ENCODE measurements at places on chromosomes 1 and 21.
A peak's percentile ranks its signal among the peaks of the same experiment; 100 is the strongest.

DNA sequence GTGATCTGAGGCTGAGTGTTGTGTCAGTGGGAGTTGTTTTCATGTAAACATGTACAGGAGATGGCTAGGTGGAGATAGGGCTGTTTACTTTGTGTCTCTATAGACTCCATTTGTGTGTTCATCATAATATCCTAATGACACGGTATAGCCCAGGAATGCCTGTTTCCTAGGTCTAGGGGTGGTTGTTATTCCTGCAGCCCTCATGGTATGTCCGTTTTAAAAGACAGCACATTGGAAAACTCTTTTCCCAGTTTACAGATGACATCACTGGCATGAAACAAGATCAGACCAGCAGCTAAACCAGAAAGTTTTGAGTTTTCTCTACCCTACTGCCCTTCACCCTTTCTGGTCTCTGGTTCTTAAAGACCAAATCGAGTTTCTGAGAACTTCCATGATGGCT, 227.3 kb upstream of the TMEM51 start:
- no peak for DNase-seq

- DNase-seq: no peak
These were observed 59.5 kb downstream of the ACBD3 start for GRCh38 chr1:226126824-226127569.

DNA sequence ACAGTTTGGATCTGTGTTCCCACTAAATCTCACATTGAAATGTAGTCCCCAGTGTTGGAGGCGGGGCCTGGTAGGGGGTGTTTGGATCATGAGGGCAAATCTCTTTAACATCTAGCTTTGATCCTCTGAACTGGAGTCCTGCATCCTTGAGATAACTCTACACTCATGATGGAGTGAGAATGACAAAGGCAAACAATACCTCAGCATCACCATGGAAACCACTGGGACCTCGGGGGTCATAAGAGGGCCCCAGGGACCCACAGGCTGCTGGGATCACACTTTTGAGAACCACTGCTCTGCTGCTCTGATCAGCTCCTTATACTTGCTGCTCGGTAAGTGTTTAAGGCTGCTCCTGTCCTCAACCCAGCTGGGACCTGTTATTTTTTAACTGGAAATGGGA, 13.4 kb upstream of the OBSCN start:
- DNase-seq: no peak

- no peak for DNase-seq
These were observed 156.4 kb upstream of the B3GALT2 start for GRCh38 chr1:193342811-193343210.

GRCh38 chr1:92538413-92539061, 51.8 kb upstream of the GFI1 start:
- no peak for DNase-seq

GRCh38 chr1:244422174-244422573, 29.5 kb downstream of the ADSS2 start:
- DNase-seq: no peak

- DNase-seq: no peak
These were observed 176.8 kb upstream of the POU3F1 start for GRCh38 chr1:38223391-38223790.

- no peak for DNase-seq
These were observed 176.7 kb downstream of the CRB1 start for GRCh38 chr1:197444755-197445154.

DNA sequence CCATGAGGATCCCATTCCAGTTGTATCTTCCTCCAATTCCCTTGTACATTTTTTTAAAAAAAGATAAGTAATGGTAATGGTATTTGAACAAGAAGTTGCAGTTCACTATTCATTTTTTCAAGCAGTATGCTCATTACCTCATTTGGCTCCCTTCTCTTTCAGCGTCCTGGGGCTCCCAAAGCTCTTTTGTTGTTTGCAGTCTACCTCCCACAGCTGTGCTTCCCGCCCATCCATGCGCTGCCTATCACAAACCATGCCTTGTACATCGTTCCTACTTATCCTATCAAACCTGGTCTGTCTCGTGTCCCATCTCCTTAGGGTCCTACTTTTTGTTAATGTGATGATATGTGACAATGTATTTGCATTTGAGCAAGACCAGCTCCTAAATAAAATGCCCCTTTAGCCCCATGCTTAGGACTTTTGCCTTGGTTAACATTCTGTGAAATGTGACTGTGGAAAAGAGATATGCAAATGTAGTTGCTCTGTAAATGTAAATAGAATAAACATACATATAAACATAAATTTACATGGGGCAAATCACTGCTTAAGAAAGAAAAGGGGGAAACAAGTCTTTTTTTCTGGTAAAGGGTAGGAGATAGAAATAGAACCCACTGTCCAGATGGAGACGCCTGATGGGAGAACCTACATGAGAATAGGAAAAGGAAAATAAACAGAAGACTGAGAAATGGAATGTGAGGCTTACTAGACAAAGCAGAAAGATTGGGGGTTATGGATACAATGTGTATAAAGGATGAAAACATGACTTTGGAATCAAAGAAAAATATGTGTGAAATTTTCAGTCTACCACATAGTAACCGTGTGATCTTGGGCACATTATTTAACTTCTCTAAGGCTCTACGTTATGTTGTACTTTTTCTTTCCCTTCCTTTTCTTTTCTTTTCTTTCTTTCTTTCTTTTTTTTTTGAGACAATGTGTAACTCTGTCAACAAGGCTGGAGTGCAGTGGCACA, 59.8 kb upstream of the PLXNA2 start:
- DNase-seq: no peak

DNA sequence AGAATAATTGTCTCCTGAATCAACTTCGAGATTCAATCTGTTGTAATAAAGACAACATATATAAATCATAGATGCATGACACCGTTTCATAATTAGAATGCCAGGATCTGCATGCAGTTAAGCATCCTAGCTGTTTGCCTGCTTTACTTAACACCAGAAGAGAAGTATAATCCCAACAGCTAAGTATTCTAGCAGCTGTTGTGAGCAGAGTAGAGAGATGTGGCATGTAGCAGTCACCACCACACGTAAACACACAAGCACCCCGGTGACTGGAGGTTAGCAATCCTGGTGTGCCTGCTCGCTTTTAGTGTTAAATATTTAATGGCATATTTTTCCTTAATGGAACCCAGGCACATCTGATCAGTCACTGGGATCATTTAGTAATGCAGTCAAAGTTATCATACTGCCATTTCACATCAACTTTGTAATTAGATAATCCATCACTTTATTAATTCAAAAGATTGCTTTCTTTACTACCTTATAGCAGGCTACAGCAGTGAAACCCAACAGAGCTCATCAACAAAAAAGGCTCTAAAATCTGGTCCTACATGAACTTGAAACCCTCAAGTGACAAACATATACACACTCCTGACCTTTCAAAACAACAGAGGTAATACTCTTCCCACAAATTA, 187.9 kb downstream of the SMYD3 start:
- DNase-seq: no peak

GRCh38 chr21:27268290-27268689, 301.4 kb upstream of the ADAMTS5 start:
- DNase-seq: no peak

GRCh38 chr1:155064111-155064831, 731 bp downstream of the EFNA4 start:
- no peak for DNase-seq

DNA sequence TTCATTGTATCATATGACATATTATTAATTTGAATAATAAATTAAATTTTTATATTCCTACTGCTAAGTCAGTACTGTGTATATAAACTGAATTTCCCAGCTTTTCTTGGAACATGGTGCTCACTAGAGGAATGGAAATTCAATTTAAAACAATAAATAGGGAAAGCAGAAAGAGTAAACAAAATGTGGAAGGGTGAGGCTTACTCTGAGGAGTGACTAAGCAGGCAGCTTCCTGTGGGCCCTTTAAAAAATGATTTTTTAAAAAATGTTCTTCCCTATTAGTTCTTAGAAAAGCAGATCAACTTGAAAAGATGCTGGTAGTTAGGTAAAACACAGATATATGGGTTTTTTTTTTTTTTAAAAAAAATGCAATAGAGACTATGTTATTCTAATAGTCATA, 49.5 kb upstream of the S1PR1 start:
- DNase-seq: no peak

- no peak for DNase-seq
These were observed 6.8 kb downstream of the C1orf198 start for GRCh38 chr1:230861489-230861888.

DNA sequence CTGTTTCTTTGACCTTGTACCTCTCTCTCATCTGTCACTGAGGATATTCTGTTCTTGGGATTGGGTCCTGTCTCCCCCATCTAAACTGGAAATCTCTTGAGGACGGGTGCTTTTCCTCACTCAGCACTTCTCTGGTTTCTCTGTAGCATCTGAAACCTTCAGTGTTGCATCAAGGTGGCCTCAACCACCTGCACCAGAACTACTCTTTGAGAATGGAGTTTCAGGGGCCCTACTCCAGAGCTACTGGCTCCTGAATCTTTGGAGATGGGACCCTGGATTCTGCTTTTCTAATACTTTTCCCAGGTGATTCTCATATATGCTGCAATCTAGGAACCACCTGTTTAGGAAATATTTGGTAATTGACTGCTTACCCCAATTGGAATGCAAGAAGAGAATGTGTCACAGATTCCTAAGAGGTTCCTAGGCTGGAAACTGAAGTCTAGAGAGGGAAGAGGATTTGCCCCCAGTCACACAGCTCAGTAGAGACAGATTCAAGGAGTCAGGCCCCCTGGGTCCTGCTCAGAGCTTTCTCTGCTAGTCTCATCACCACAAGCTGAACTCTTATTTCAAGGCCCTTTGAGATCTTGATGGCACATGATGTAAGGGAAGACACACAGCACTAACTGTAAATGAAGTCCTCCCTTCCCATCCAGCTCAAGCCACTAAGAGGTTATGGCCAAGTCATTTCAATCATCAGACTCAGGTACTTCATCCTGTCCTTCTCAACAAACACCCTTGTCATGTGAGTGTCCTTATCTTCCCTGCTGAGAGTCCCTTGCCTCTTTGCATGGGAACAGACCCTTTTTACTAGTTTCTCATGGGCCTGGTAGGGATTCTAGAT, 48.7 kb downstream of the EIF2D start:
- no peak for DNase-seq

DNA sequence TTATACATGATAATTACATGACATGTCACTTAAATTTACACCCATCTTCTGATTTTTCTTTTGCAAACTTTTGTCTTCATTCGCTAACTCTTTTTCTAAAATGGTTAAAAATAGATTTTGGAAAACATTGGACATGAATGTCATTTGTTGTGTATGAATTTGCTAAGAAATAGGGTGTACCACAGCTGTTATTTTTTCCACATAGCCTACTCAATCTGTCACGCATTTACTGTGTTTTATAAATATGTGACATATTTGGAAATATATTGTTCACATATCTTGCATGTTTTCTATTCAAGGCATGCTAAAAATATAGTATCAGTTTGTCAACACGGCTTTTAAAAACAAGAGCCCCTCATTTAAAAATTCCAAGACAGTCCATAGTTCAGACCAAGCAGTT, 47.9 kb upstream of the TARBP1 start:
- DNase-seq: no peak

DNA sequence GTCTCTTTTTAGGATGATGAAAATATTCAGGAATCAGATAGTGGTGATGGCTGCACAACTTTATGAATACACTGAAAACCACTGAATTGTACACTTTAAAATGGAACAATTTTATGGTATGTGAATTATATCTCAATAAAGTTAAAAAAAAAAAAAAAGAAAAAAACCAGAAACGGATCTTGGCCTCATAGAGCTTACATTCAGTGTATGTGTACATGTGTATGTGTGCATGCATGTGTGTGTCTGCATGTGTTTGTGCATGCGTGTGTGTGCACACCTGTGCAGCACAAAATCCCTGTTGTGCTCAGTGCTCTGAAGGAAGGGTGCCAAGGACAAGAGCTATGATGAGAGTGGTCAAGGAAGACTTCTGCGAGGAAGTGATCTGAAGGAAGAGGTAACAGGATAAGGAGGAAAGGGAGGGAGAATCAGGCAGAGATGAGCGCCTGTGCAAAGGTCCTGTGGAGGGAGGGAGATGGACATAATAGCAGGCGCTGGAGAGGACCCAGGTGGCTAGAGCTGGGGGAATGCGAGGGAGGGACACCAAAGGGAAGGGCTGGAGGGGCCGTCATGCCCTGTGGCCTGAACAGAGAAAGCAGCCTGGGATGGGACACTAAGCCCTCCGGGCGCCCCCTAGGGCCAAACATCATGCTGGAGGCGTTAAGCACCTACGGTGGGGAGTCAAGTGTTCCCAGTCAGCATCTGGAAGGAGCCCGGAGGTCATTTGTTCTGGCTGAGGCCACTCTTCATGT, 25.2 kb downstream of the NKAIN1 start:
- no peak for DNase-seq

GRCh38 chr1:228940926-228941325, 205.6 kb downstream of the RHOU start:
- no peak for DNase-seq

DNA sequence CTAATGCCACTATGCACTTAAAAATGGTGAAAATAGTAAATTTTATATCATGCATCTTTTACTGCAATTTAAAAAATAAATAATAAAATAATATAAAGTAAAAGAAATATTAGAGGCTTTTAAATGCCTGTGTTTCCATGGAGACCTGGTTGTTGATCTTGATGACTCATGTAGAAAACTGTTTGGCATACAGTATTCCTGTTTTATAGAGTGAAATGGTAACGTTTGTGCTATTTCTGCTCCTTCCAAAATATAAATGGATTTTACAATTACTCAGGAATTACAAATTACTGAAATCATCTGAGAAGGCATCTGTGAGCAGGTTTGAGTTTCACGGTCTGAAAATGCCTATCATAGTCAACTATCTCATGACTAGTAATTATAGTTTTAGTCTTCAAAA, 98.4 kb upstream of the USP25 start:
- no peak for DNase-seq

GRCh38 chr1:19220991-19221390, 10.9 kb upstream of the UBR4 start:
- DNase-seq: no peak

- DNase-seq: peak; percentile 60
These were observed 16.3 kb downstream of the IER5 start for GRCh38 chr1:181104790-181105133.

GRCh38 chr1:184861755-184862336, 107.2 kb upstream of the EDEM3 start:
- DNase-seq: no peak

GRCh38 chr1:147721716-147722115, 38.7 kb downstream of the GJA5 start:
- no peak for DNase-seq

DNA sequence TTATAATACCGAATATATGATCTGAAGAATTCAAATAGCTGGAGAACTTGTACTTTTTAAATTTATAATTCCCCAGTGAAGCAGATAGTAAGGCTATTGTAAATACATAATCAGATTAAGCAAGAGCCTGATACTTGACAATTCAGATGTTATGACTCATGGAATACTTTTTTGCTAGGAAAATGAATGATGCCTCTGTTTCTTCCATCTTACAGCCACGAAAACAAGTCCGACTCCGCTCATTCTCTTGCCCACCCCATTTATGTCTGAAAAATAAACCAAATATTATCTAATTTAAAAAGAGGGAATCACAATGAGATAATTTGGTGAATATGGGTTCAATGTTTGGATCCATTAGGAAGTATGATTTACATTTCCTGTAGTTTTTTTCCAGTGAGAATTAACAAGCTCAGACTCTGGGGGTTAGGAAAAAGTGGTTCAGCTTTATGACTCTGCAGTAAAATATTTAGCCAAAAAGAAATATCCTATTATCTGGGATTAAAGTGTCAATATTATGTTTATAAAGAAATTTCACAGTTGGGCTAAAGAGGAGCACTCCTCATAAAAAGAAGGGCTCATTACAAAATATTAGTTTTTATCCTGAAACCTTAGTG, 50.4 kb upstream of the DAB1 start:
- no peak for DNase-seq

- DNase-seq: no peak
These were observed 1.7 kb downstream of the SDC3 start for GRCh38 chr1:30906631-30907441.

- no peak for DNase-seq
These were observed 8.7 kb upstream of the TTF2 start for GRCh38 chr1:117051224-117052064.
